SK-N-MC (cell line): ENCODE measurements at places on chromosomes 12 and 14.

DNA sequence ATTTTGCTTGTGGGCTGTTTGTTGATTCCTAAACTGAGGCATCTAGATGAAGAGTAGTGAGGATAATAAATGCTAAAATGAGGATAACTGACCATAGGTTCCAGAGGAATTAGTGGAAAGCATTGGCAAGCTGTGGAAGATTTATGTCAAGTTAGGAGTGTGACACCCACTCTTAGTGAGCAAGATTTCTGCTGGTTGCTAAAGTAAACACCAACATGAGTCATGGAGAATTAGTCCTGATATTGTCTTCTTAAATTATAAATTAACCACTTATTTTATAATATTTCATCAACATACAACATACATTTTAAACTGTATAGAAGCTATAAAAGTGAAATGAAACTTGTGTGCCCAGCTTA is 328.2 kb downstream of the RPL10L start:
- no peak for DNase-seq

DNA sequence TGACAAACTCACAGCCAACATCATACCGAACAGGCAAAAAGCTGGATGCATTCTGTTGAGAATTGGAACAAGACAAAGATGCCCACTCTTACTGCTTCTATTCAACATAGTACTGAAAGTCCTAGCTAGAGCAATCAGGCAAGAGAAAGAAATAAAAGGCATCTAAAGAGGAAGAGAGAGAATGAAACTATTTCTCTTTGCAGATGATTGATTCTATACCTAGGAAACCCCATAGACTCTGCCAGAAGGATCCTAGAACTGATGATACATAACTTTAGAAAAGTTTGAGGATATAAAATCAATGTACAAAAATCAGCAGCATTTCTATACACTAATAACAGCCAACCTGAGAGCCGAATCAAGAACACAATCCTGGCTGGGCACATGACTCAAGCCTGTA is 6.1 kb upstream of the ANO6 start:
- no peak for DNase-seq

GRCh38 chr12:42574851-42575266 is 14.7 kb downstream of the PRICKLE1 start:
- DNase-seq: no peak

DNA sequence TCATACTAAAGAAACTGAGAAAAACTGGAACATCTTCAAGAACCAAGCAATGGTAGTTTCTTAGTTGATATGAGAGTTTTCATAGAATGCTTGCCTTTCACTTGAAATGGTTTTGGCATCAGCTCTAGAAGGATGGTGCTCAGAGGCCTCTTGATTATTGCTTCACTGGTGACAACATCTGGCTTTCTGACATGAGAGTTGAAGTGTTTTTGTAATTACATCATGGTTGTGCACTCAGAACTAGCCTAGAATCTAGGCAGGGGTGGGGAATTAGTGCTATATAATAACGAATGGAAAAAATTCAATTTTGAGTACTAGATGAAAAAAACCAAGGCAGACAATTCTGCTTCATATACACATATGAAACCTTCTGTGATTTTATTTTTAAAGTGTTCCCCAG is 172.8 kb upstream of the LMNTD1 start:
- no peak for DNase-seq

DNA sequence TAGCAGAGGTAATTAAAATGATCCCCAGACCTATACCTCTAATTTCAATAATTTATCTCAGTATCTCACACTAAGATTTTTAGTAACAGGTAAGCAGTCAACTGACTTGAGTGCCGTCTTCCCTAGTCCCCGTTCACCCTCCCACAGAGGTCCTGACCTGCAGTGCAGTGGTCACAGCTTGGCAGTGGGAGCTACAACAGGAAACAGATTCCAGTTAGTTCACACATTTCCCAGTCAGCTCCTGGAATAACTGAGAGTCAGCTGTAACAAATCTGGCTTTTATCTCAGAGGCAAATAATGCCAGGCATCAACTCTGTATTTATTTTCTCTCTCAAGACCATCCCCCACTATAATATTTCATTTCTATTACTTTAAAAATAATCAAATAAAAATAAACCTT is 308.2 kb downstream of the ATP23 start:
- no peak for DNase-seq

DNA sequence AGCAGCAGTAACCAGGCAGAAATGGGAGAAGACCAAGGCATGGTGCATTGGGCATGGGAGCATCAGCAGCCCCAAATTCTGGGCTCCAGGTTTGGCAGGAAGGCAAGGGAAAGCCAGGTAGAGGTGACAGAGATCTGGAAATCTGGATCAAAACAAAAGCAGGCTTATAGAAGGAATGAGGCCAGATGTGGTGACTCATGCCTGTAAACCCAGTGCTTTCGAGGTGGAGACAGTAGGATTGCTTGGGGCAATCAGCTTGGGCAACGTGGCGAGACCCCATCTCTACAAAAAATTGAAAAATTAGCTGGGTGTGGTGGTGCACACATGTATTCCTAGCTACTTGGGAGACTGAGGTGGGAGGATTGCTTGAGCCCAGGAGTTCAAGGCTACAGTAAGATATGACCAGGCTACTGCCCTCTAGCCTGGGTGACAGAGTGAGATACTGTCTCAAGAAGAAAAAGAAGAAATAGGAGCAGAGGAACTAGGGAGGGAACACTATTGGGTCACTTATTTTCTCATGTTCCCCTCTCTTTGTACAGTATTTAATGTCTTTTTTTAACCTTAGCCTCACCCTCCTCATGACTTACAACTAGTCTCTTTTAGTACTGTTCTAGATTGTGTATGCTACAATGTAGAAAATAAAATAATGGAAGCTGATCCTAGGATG is 25.1 kb downstream of the SLC4A8 start:
- no peak for DNase-seq

DNA sequence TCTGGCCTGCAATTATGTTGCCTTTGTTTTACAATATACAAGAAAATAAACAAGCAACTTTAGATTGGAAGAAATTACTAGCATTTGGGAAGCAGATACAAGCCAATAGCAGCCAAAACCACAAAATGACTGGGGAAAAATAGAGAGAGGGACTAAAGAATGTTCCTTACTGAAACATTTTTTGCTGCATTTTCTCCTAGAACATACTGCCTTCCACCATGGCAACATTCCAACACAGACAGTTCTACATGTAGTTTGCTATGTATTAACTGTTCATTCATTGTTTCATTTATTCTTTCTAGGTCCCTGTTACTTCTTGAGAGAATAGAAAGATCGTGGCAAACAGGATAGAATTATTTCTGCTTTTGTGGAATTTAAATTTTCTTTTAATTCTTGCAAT is 530.2 kb downstream of the RPS29 start:
- no peak for DNase-seq

DNA sequence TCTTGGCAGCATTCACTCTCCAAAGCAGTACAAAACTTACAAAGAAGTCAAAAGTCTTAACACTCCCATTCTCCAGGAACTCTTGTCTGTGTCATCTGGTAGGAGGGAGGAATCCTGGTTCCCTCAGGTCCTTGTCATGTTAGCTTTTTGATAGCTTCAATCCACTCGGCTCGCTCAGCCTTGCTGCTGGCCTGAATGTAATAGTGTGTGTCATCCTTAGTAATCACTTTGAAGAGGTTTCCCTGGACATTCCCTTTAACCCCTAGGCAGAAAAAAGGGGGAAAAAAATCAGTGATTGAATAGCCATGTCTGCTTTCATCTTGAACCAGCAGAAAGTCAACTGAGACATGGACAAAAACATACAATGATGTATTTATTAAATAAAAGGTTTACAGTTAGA is 24.8 kb downstream of the PLEK2 start:
- no peak for DNase-seq

DNA sequence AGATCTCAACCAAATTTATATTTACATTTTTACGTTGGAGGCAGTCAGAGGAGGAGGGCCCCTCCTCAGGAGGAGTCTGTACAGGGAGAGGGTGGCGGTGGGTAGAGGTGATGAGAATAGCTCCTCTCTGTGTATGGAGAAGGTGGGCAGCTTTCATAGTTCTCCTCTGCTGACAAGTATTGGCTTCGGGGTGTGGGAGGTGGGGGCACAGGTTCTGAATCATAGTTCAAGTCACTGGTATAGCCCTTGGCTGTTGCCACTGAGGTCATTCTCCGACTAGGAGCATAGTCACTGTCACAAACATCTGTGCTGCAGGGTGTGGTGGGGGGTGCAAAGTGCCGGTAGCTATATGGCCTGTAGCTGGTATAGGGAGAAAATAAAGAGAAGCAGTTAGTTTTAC is 50.3 kb downstream of the BCL2L14 start:
- no peak for DNase-seq
